Esophagus squamous epithelium (tissue), 5 donors: ENCODE measurements at places on chromosomes 6 and 20.

- no peak for DNase-seq
Measured at GRCh38 chr6:106807947-106808611, 166.4 kb downstream of the CD24 start.

- no peak for DNase-seq
Measured at GRCh38 chr6:35146453-35146852, 5.3 kb upstream of the TCP11 start.

DNA sequence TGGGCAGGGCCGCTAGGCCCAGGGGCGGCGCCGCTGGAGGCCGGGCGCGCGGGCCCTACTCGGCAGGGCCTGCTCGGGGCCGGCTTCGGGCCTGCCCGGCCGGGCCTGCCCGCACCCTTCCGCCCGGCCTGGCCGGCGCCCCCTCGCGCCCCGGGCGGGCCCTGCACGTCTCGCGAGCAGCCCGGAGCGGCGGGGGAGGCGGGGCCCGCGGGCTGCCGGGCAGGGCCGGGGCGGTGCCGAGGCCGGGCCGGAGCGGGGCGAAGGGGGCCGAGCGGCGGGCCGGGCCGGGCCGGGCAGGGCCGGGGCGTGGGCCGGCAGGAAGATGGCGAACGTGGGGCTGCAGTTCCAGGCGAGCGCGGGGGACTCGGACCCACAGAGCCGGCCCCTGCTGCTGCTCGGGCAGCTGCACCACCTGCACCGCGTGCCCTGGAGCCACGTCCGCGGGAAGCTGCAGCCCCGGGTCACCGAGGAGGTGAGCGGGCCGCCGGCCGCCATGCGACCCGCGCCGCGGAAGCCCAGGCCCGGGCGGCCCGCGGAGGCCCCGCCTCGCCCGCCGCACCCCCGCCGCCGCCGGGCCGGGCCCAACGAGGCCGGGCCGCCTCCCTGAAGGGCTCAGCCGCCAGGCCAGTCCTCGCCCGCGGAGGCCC, at the start of gene NPEPL1:
Gene NPEPL1 (plus strand): TSS at position 222 of the 647 bp plus-strand sequence. CDS start 101 bp downstream, at position 323.
- no peak for DNase-seq

GRCh38 chr6:149052350-149053106, 265.0 kb upstream of the TAB2 start:
- DNase-seq = no peak

DNA sequence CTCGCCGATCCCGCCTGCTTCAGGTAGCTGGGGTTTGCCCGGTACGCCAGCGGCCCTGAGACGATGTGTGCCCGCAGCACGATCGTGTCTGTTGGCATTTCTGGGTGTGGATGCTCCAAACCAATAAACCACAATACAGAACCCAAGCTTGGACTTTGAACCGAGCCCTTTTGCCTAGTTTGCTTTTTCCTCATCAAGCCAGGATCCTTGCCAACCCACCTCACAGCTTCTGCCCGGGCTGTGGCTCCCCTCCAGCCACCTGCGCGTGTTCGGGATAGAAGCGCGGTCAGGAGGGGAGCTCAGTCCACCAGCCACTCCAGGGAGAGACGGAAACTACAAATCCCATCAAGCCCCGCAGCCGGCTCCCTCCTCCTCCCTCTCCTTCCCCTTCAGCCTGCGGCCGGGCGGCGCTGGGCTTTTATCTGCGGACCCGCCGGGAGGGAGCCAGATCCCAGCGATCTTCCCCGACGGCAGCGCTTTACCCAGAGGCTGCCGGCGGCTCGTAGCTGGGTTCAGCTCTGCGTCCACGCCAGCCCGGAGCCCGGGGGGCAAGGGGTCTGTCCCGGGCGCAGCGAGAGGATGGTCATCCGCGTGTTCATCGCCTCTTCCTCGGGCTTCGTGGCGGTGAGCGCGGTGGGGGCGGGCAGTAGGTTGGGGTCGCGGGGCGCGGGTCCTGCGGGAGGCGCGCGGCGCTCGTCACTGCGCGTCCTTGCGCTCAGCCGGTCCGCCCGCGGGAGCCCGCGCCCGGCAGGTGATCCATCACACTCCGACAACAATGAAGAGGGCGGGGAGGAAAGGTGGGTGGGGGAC, at the start of gene SH3BGRL2:
Gene SH3BGRL2 (plus strand): TSS at position 447 of the 810 bp plus-strand sequence. CDS start 133 bp downstream, at position 580.
- no peak for DNase-seq

DNA sequence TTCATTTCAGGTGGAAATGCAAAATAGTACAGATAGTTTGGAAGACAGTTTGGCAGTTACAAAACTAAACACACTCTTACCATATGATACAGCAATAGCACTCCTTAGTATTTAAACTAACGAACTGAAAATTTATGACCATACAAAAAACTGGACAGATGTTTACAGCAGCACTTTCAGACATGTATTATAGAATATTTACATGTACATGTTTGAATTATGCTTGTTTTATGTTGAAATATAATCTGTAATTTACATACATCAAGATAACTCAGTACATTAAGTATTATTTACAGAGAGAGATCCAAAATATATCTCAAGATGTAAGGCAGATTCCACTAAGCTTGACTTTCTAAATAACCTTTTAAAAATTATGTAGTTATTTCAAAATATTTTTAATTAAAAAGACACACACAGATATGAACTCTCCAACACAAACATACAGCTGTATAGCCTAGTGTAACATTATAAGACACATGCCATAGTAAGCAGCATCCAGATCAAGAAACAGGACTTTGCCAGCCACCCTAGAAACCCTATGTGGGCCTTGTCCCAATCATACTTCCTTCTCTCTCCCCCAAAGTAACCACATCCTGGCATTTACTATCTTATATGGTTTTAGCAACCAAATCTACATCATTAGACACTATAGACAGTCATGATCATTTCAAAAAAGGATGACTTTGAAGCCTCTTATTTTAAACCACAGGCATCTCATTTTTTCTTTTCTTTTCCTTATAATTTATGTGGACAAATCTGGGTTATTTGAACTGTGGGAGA, 82.2 kb downstream of the MAN1A1 start:
- no peak for DNase-seq

DNA sequence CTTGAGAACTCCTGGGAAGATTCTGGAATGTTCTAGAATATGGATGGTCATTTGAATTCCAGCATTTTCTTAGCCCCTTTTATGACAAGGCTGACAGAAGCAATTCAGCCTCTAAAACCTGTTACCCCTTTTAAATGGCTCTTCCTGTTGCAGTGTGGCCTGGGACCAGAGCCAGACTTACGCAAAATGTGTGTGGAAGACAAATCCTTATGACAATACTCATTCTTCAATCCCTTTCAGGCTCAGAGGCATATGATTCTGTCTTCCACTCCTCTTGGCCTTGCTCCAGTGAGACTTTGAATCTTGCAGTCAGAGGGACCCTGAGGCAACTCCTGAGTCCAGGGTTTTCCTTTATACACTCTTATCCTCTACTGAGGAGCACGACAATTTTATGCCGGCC, 287.0 kb downstream of the CLIC5 start:
- DNase-seq = no peak

DNA sequence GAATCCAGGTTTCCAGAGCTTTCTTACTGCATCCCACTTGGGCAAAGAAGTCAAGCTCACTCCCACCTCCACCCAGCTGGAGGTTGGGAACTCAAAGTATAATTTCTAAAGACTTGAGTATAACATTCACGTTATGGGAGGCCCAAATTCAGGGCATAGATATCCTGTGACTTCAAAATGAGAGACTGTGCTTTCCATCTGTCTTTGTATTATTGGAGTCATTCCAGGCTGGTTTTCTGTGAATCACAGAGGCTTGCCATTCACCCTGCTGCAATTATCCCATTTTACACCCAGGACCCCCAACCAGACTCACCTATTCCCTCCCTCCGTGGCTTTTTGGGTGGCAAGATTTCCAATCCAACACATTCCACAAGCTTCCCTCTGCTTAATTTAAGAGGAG, 19.3 kb upstream of the SRC start:
- no peak for DNase-seq

GRCh38 chr6:11992086-11992485, 20.0 kb upstream of the HIVEP1 start:
- DNase-seq = no peak

DNA sequence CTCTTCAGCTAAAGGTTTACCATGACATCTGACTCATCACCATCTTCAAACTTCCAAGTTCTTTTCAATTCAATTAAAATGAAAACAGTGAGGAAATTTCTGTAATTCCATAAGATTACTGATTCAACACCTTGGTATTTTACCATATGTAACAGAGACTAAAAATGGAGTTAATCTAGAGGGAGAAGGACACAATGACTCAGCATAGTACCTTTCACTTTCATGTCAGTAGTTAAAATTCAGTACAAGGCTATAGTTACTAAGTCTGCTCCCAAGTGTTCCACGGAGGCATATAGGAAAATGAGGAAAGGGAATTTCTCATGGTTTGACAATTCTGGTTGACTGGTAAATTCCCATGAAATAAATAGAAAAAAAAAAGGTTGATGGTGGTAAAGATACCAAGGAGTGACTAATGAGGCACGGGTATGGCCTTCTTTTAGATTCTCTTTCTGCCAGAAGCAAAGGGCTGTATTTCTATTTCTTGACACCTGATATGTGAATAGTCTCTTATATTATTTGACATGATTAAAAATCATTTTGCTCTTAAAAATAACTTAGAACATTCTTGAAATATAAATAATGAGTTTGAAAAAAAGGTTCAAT, 526.7 kb upstream of the ADGRB3 start:
- no peak for DNase-seq

DNA sequence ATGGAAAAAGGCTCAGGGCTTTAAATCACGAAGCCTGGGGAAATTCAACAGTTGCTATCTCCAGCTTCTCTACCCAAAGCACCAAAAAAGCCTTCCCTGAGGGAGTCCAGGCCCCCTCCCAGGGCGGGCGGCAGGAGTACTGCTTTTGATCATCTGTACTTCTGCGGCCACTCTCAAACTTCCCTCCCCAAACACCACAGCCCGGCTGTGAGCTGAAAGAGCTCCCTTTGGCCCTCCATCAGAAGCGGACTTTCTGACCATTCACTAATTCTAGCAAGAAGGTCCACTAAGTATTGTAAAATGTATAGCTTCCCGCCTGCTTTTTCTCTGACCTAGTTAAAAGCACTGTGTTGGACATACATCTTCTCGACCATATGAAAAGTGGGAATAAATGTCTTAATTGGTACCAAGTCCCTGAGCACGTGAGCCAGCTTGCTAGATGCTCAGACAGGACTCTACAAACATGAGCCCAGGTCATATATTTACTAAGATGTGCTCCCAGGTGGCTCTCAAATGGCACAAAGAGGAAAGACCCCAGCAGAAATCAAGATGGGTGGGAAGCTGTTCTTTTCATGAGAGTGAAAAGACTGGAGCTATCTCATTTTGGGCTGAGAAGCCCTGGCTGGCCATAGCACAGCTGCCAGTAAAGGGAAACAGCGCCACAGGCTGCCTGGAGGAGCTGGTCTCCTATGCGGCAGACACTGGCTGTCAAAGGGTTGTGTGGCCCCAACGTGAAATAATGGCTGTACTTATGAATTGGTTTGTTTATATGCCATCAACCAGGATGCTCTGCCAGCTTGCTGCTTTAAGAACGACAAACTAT, 58.6 kb downstream of the GFOD1 start:
- DNase-seq = no peak

- DNase-seq = no peak
Measured at GRCh38 chr6:16097382-16098171, 31.3 kb upstream of the MYLIP start.

DNA sequence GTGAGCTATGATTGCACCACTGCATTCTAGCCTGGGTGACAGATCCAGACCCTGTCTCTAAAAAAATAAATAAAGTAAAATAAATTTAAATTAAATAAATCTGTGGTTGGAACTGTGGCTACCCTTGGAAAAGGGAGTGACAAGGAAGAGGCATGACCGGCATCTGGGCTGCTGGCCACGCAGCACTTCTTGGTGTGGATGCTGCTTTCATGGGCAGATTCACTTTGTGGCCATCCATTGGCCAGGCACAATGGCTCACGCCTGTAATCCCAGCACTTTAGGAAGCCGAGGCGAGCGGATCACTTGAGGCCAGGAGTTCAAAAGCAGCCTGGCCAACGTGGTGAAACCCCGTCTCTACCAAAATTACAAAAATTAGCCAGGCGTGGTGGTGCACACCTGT, 16.1 kb downstream of the EBF4 start:
- DNase-seq = no peak

- DNase-seq = no peak
Measured at GRCh38 chr6:153373869-153374268, 242.8 kb upstream of the RGS17 start.

DNA sequence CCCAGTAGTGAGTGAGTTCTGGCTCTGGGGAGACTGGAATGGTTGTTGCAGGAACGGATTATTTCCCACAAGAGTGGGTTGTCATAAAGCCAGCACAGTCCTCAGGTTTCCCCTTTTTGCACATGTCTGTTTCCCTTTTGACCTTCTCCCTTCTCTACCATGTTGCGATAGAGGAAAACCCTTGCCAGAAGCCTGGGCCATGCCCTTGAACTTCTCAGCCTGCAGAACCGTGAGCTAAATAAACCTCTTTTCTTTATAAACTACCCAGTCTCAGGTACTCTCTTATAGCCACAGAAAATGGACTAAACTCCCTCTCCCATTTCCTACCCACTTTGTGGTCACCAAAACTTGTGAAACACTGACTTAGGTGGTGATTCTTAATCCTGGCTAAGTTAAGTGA, 7.2 kb upstream of the PPP1R16B start:
- DNase-seq = no peak

GRCh38 chr6:35483893-35484645, 12.8 kb downstream of the TEAD3 start:
- DNase-seq = no peak

DNA sequence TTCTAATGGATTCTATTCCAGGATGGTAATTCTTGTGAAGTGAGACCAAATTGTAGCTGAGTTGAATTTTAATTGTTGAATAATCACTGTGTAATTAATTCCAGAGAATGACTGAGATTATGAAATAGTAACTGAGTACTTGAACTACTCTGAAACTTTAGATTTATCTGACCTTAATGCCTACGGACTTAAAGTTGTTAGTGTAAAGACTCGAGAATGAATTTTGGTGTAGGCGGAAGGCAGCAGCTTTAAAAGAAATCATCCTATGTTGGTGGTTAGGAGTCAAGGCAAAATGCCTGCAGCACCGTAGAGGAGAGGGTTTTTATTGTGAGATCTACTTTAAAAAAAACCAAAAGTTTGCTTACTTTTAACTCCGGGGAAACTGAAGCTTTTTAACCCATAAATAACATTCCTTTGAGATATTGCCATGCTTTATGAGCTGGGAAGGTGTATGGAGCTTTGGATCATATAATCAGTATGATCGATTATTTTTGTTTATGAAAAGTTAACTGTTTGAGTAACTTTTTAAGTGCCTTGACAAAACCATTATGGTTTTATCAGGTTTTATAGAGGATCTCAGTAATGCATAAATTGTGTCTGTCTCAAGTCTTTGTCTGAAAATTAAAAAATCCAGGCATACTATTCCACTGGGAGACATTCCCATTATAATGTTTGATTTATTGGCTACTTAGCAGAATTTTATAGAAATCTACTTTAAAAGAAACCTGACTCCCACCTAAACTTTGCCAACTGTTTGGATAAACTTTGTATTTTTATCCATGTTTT, 46.1 kb downstream of the MYO6 start:
- no peak for DNase-seq

GRCh38 chr6:69179681-69180080, 544.6 kb downstream of the ADGRB3 start:
- DNase-seq = no peak

DNA sequence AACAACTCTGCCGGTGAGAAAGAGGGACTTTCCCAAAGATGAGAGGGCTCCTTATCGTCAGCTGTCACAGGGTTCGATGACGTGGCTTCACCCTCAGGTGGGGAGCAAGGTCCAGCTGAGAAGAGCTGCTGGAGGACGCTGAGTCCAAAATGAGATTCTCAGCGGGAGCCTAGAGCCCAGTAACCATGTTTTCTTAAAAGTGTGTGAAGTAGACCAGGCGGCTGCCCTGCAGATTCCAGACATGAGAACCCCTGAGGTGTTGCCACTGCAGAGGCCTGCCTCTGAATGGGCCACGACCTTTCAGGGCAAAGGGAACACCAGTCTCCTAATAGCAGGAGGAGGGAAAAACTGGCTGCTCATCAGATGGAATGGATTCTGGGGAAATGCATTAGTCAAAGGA, 375.1 kb downstream of the BTBD9 start:
- no peak for DNase-seq
